ENCODE measurements at places on chromosomes 6 and 20.

GRCh38 chr6:18545726-18546125 lies 158.6 kb downstream of the RNF144B start:
- no peak for DNase-seq

- DNase-seq = no peak
Measured at GRCh38 chr6:151149793-151150192, 90.0 kb upstream of the AKAP12 start.

DNA sequence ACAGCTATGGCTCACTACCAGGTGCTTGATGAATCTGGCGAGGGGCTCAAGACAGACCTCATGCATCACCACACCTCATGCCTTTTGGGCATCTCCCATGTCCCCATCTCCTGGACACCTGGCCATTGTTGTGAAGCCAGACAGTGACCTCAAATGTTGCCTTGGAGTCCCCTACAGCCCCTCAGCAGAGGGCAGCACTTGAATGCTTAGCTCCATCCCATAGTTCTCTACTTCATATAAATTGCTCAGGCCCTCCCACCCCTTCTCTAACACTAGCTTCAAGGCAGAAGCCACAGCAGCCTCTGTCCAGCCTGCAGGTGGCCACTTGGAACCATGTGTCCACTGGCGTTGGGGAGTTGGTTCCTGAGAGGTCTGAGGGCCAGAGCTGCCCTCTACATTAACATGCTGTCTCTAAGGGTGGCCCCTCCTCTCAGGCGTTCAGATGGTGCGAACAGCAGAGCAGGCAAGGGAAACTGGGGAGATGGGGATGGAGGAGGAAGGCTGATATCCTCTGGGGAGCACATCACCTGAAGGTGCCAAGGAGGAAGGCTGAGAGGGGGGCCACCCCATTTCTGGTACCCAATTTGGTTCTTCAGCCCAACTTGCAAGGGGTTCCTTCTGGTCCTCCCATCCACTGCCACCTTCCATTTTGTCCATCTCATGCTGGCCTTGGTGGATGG lies 31.3 kb downstream of the MOCS1 start:
- DNase-seq = no peak

GRCh38 chr6:81889377-81890053 lies 137.0 kb upstream of the TENT5A start:
- DNase-seq = no peak

DNA sequence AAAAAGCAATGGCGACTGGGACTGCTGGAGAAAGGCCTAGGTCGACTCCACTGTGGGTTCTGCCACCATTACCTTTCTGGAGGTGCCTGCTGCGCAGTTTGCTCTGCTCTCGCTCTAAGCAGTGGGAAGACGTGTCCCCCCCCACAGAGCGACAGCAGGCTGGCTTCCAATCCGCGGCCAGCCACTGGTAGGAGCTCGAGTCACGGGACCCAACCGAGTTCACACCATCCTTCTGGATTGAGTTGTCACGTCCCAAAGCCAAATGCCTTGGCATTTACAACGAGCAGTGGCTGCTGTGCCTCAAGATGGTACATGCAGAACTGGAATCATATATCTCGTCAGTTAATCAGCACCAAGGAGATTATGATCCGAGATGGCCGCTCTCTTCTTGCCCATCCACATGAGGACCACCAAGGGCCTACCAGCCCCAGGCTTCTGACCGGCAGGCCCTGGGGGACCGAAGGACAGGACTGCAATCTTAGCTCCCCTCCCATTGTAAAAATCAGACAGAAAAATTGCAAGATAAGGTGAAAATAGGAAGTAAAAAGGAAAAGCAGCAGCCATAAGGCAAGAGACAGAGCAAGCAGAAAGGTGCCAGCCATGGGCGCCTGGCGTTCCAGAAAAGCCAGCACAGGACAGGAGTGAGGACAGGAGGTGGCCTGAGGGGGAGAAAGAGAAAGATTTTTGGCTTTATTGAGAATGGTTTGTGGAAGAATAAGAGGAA lies 74.4 kb downstream of the TRAM2 start:
- no peak for DNase-seq

All from keratinocyte (primary cell).